NCI-H446 treated with DMSO at 0.1 percent for 48 hours (cell line): ENCODE measurements at places on chromosomes 13 and 19.

- no peak for DNase-seq
These were observed 126.0 kb downstream of the ATP11A start for GRCh38 chr13:112815871-112816270.

DNA sequence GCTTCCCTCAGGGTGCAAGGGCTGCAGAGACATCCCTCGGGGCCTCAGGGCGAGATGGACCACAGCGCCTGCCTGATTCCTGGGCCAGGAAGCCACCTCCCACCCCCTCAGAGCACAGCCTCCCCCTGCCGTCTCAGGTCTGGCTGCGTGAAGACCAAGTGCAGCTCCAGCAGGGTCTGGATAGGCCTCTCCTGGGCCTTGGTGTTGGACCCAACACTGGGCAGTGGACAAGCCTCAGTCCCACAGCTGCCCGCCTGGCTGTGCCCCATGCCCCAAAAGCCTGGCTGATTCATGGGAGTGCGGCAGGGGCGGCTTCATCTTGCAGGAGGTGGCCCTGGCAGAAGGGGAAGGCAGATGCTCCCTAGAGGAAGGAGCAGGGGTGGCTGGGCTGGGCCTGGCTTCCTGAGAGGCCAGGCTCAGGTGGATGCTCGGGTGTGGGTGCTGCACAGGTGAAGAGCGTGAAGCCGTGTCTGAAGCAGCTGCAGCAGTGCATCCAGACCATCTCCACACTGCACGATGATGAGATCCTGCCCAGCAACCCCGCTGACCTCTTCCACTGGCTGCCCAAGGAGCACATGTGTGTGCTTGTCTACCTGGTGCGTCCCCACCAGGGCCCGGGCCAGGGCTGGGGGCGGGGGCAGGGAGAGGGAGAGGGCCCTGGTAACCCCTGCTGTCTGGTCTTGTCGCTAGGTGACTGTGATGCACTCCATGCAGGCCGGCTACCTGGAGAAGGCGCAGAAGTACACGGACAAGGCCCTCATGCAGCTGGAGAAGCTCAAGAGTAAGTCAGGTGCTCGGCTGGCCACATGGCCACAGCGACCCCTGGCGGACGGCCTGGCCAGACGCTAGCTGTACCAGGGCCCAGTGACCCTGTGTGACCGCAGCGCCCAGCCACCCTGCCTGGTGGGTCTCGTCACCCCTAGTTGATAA is 21.7 kb downstream of the MAU2 start:
- no peak for DNase-seq

DNA sequence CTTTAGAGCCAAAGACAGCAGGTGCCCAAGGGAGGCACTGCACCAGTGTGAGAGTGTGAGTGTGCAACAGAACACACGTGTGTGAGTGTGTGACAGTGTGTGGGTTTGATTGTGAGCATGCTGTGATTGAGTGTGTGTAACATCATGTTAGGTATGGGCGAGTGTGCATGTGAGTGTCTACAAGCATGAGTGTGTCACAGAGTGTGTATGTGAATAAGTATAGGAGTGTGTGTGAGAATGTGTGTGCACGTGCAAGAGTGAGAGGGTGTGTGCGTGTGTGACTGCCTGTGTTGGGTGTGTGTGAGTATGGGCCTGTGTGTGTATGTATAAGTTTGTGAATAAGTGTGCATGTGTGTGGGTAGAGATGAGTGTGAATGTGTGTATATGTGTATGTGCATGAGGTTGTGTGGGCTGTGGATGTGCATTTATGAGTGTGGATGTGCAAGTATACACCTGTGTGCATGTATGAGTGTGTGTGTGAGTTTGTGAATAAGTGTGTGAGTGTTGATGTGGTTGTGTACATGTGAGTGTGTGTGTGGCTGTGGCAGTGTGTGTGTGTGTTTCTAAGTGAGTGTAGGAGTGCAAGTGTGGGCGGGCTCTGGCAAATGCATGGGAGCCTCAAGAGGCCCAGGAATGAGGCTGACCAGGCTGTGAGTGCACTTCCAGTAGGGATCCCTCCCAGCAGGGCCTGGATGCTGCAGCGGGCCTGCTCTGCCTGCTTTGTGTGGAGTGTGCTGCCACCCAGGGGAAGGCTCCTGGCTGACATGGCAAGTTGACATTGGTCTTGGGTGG is 198.4 kb downstream of the COL4A1 start:
- no peak for DNase-seq

GRCh38 chr13:24630851-24631620 is 49.2 kb upstream of the ATP12A start:
- no peak for DNase-seq

DNA sequence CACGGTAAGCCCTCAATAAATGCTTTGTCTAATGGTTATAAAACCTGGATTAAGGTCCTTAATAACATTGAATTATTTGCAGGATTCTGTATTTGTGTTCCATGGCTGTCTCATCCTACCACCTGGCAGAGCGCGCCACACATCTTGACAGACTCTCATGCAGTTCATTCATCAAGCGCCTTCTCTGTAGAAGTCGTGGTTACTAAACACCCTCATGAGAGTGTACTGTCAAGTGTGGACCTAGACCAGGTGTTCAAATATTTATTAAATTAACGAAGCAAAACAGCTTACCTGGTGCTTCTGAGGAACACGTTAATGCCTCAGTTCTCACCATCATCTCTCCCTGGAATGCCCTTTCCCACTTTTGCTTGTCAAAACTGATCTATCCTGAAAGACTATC is 13.1 kb upstream of the FBXL3 start:
- DNase-seq: no peak

DNA sequence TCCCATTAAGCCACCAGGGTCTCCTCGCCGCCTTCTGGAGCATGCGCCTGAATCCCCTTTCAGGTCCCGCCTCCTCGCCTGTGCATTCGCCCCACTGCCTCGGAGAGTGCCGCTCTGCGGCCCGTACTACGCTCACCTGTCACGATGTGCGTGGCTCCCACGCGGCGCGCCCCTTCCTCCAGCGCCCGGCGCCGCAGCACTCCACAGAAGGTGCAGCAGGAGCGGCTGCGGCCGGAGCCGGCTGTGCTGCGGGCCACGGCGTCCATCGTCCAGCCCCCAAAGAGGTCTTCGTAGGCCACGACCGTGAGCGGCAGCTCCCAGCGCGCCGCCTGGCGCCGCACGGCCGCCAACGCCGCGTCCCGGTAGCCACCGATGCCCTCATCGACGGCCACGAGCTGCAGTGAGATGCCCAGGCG is 4.3 kb downstream of the CTU1 start:
- no peak for DNase-seq

GRCh38 chr19:18234194-18234593 is 8.0 kb upstream of the PDE4C start:
- no peak for DNase-seq

DNA sequence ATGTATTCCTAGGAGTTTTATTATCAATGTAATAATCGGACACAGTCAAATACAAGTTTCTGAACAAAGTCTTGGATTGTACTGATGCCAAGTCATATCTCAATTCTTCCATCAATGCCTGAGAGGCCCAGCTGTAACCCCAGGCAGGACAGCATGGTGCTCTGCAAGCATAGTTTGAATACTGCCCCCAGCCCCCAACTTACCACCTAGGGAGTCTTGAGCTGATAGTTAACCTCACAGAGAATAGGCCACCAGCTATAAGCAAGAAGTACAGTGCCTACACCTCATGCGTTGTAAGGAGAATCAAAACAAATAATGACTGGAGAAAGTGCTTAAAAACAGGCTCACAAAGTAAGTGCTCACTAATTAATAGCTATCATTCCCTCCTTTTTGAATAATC is 2.7 kb downstream of the PROSER1 start:
- no peak for DNase-seq

GRCh38 chr13:101127741-101128353 is 288.5 kb downstream of the NALCN start:
- DNase-seq: no peak

DNA sequence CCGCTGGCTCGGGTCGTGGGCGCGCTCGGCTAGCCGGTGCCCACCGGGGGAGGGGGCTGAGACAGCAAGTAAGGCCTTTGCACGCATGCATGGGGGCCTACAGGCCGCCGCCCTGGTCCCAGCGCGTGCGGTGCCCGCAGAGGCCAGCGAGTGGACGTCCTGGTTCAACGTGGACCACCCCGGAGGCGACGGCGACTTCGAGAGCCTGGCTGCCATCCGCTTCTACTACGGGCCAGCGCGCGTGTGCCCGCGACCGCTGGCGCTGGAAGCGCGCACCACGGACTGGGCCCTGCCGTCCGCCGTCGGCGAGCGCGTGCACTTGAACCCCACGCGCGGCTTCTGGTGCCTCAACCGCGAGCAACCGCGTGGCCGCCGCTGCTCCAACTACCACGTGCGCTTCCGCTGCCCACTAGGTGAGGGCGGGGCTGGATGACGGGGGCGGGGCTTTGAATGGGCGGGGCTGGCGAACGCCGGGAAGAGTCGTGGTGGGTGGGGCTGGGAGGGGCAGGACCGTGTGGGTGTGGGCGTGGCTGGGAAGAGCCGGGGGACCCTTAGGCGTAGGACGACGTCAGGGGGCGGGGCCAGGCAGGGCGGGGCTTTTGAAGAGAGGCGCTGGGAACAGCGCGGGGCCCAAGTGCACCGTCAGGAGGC is 2.1 kb downstream of the CILP2 start:
- no peak for DNase-seq

DNA sequence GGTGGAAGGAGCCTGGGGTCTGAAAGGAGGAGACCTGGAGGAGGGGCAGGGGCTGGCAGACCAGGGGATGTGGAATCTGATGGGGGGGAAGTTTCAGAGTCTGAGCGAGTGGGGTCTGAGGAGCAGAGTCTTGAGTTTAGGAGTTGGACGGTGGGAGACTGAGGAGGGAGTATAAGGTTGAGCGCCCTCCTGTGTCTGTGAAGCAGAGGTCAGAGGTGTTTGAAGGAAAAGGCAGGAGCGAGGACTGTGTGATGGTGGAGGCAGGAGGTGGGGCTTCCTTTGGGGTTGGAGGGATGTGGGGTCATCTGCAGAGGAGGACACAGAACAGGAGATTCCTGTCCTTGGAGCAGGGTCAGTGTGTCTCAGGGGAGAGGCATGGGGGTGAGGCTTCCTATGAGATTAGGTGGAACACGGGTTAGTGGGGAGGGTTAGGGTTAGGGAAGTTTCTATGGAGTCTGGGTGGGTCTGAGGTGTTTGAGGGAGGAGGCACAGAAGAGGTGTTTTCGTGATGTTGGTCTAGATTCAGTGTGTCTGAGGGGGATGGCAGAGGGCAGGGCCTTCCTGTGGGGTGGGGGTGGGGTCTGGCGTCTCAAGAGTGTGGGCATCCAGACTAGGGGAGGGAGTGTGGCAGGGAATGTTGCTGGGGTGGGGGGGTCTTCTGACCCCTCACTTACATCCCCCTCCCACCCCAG is 8.3 kb downstream of the RYR1 start:
- no peak for DNase-seq

- peak; percentile 21 for DNase-seq
These were observed 24.6 kb upstream of the BCL3 start for GRCh38 chr19:44723952-44724319.

DNA sequence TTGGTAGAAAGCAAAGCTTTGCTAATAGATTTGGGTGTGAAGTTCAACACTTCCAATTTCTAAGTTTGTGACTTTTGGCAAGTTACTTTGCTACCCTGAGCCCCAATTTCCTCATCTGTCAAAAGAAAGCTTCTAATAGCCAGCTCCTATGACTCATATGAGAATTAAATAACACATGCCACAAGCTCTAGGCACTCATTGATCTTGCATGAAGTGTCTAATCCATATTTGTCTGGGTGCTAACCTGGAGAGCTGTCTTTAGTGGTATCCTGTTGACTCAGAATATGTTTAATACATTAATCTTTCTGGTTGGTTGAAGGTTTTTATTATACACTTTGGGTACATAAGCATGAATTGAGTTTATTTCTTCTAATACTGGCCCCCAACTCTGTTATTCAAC is 188.8 kb downstream of the POSTN start:
- no peak for DNase-seq

DNA sequence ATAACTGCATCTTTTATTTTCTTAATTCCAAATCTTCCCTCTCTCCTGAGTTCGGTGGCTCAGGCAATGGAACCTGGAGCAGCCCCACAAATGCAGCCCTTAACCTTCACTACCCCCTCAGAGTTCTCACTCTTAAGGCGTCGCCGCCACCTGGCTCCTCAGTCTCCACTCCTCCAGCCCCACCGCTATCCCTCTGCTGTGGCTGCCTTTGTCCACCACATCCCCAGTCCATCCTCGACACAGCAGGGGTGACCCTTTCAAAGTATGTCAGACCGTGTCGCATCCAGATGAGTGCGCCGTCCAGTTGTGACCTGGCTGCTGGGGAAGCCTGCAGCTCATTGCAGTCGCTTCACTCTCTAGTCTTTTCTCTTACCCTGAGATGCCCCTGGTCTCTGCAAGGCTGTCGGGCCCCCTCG is 1.0 kb downstream of the SPPL2B start:
- no peak for DNase-seq

GRCh38 chr13:40058757-40059236 is 403.3 kb downstream of the COG6 start:
- no peak for DNase-seq

- DNase-seq: peak; percentile 87
These were observed 132.7 kb upstream of the KL start for GRCh38 chr13:32883474-32883873.

DNA sequence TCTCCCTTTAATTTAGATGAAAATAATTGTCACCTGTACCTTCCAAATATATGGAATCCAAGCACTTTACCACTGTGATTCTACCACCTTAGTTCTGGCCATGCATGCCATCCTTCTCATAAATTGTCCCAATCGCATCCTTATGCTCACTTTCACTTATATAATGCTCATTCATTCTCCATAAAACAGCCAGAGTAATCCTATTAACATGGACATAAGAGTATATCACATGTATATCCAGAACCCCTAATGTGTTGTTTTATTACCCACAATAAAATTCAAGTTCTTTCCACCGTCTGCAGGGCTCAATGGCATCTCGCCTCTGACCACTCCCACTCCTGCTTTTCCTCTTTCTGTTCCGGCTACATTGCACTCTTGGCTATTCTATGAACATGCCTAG is 597.5 kb upstream of the MIR17HG start:
- no peak for DNase-seq

GRCh38 chr19:44401139-44402115 is at the start of gene ZNF285:
Gene ZNF285 (minus strand): TSS chr19:44401608. CDS start chr19:44397213, 4,395 bp downstream.
- no peak for DNase-seq

DNA sequence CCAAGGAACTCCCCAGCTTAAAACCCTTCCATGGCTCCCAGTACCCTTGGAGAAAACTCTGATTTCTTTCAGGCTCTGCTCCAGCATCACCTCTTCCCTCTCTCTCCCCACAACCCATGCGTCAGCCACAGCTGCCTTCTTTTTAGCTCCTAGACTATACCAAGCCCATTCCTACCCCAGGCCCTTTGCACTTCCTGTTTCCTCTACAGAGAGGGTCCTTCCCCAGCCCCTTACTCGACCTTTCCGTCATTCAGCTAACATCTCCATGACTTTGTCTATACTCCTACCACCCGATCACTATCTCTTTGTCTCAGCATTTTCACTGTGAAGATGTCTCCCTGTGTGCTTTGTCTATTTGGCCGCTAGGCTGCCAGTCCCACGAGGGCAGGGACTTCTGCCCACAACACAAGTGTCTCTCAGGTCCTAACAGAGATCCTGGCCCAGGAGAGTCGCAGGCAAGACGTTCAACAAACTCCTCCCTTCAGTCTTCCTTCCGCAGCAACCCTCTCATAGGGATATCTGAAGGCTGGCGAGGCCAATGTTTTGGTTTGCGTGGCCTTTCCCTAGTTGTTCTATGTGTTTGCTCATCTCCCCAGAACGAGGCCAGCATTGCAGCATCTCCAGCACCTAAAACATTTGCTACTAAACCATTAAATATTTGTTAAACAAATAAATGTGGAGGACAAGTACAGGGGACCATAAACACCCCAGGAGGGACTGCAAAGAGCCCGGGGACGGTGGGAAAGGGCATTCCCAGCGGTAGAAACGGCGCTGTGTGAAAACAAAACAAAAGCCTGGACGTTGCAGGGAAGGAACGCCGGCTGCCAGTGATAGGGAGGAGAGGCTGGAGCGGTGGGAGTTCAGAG is 816 bp downstream of the CCNP start:
- DNase-seq: no peak
